Tibial nerve (tissue), 4 donors: ENCODE measurements at places on chromosomes 2 and 18. TPM values are rescaled to one million over a fixed set of nuclear protein-coding genes. Genes with fewer than 3 reads are reported as not detected.

The RUFY4 gene
- not detected for total RNA-seq

The SCRN3 gene
- 32.0 TPM for total RNA-seq

The UGT1A4 gene
- total RNA-seq = not detected

The SLC9A4 gene
- not detected for total RNA-seq

The VSNL1 gene
- total RNA-seq = not detected

The GTF2A1L gene
- 6.7 TPM for total RNA-seq

The SAG gene
- total RNA-seq = not detected

The EIF2B4 gene
- total RNA-seq = 60.8 TPM

The SUPT7L gene
- total RNA-seq = 36.3 TPM

The PLEK gene
- total RNA-seq = 9.8 TPM

The LYPD6B gene
- total RNA-seq = not detected

The BMP10 gene
- total RNA-seq = not detected

The DIPK1C gene
- 0.20 TPM for total RNA-seq

The LPIN2 gene
- total RNA-seq = 27.3 TPM

The AQP4 gene
- total RNA-seq = not detected

The MC4R gene
- not detected for total RNA-seq

The AKAIN1 gene
- not detected for total RNA-seq

The IHH gene
- total RNA-seq = not detected

The IL37 gene
- total RNA-seq = not detected

The UPP2 gene
- not detected for total RNA-seq

The PMS1 gene
- total RNA-seq = 33.0 TPM

The CACNB4 gene
- total RNA-seq = 4.8 TPM

The PASK gene
- total RNA-seq = 7.4 TPM

The ARHGAP15 gene
- 45.0 TPM for total RNA-seq

The HSPE1 gene
- total RNA-seq = 79.5 TPM

The WDR12 gene
- total RNA-seq = 18.3 TPM

The FSHR gene
- total RNA-seq = not detected

The OBSL1 gene
- 106 TPM for total RNA-seq

The COLEC11 gene
- 0.66 TPM for total RNA-seq

The WDR43 gene
- total RNA-seq = 36.6 TPM
